Pulmonary artery endothelial cell (primary cell): ENCODE measurements at places on chromosomes 3 and 15.
A peak's percentile ranks its signal among the peaks of the same experiment; 100 is the strongest.

- no peak for DNase-seq
Measured at GRCh38 chr3:113263020-113263419, 51.7 kb downstream of the BOC start.

DNA sequence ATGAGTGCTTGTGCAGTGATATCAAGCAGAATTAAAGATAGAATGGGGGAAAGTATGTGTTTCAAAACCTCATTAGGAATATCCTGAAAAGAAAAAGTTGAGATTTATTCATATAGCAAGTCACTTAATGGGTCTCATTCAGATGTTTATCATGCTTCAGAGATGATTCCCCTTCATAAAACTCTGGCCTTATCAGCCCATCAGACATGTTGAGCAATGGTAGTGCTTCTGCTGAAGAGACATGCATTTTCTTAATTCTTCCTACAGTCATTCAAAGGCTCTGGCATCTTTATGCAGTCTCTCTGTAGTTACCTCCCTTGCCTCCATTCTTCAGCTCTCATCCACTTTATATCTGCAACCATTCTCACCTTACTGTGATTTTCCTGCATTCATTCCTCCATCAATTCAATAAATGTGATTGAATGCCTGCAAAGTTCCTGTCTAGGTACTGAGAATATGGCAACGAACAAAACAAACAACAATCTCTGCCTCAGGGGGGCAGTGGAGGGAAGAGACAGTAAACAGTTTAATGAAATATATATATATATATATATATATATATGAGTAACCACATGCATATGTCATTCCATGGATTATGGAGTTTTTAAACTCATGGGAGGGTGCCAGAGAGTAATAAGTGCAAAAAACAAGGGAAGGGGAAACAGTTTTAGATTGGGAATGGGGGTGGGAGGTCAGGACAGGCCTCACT is 138.5 kb downstream of the NECTIN3 start:
- no peak for DNase-seq

- no peak for DNase-seq
Measured at GRCh38 chr15:22980189-22981050, at the start of gene CYFIP1. Gene CYFIP1, minus strand, starts transcription at chr15:22980368. Its CDS starts 33,083 bp downstream, at chr15:22947285.

DNA sequence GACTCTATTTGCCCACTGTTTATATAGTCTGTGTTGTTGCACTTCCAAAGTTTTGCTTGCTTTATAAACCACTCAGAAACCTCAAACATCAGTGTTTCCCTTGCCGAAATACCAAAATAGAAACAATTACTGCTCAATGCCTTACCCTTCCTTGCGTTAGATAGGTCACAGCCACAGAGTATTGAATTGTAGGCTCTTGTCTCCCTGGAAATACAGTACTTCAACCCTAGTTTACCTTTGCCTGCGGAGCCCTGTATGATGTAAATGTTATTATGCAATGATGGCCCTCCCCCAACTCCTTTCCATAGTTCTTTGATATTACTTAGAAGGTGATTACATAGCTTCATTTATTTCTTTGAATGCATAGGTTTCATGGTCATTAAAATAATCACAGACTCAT is 44.2 kb downstream of the SOX2 start:
- no peak for DNase-seq

DNA sequence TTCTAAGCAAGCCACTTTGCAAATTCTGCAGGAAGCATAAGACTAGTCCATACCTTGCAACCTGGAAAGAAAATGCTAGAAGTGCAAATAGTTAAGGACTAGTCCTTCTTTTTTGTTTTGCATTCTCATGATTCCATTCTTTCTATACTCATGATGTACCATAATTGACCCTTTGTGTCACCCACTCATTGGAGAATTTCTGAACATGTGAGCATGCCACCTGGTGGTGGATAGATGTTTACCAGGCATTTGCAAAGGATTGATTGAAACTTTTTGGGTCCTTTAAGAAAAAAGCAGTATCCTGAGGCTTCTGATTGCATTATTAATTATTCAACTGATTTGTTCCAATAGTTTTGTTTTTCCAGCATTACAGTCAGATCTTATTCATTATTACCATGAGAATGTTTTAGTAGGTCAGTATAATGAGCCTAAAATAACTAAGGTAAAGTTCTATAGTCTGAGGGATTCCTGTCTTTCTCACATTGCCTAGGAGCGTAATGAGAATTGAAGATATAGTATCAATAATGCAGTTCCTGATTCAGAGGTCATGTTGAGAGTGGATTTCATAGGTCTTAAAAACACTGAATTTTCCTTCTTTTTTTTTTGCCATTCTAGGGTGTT is 20.2 kb upstream of the DIPK2A start:
- DNase-seq, result no peak

DNA sequence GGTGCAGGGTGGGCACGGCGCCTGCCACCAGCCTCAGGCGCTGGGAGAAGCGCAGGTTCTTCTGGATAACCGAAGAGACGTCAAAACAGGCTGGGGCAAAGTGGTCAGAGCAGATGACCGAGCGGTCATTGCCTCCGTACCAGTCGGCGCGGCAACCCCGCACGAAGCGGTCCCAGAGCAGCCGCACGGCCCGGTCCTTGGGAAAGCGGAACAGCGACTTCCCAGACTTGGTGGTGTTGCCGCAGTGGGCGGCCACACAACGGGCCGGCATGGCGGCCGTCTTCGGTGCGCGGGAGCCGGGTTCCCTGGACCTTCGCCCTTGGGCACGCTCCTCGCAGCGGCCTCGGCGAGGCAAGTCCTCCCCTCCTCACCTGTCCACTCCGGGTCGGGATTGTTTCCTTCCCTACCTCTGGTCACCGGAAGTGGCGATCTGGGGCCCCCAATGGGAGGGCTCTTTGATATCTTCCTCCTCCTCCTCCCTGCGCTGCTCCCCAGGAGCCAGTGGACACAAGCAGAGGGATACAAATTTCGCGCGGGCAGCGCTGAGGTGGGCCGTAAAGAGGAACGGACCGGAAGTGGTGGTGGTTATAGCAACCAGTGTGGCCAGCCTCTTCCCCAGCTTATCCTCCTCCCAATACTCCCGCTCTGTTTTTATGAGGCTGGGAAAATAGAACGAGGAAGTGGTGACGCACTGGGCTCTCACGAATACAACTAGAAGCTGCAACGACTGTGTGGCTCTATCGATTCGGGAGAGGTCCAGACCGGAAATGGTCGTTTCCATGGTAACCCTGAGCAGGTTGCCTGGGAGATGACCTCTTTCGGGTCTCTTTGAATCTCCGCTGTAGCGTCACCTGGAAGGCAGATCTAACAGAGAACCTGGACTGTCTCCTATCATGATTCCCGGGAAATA is at the start of the genes LRRC49 and THAP10:
TSS of gene LRRC49 (plus strand) at position 825 of the 910 bp plus-strand sequence. CDS start at position 894, 69 bp downstream.
TSS of gene THAP10 (minus strand) at position 432 of the 910 bp plus-strand sequence. CDS start at position 271, 161 bp downstream.
- DNase-seq, result peak; percentile 92

DNA sequence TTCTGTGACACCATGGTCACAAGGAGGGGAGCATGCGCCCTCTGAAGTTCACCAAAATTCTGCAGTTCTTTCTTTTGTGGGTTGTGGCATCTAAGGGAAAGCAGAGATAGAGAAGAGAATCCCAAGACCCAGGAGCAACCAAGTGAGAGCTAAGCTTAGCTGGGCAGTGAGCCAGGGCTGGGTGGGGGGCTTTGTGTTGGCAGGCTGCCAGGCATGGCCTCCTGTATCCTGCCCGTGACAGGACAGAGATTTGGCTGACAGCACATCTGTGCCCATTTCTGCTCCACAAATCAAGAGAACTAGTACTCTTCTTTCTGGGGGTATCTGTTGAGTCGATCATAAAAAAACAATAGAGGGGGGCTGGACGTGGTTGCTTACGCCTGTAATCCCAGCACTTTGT is 66.2 kb downstream of the NMNAT3 start:
- no peak for DNase-seq

GRCh38 chr3:111684640-111685039 is 89.5 kb upstream of the ZBED2 start:
- DNase-seq, result no peak

DNA sequence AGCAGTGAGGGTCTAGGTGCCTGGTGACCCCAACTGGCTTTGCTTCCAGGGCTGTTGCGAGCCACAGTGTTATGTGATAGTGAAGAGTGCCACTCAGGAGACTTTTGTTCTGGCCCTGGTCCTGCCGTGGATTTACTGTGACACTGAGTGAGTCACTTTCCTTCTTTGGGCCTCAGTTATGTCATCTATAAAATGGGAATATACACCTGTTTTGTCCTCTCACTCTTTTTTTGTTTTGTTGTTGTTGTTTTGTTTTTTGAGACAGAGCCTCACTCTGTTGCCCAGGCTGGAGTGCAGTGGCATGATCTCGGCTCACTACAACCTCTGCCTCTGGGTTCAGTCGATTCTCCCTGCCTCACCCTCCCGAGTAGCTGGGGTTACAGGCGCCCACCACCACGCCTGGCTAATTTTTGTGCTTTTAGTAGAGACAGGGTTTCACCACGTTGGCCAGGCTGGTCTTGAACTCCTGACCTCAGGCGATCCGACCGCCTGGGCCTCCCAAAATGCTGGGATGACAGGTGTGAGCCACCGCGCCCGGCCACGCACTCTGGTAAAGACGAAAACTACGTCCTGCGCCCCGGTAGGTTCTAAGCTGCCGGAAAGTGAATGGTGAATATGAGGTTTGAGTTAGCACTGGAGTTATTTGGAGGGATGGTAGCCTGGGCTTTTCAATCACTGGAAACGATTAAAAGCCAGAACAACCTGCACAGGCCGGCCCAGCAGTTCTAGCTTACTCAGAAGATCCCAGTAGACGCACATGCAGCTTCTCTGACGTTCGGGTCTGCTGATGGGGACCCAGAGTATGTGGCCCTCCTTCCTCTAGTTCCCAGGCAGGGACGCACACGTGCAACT is 46.6 kb downstream of the BDH1 start:
- no peak for DNase-seq

DNA sequence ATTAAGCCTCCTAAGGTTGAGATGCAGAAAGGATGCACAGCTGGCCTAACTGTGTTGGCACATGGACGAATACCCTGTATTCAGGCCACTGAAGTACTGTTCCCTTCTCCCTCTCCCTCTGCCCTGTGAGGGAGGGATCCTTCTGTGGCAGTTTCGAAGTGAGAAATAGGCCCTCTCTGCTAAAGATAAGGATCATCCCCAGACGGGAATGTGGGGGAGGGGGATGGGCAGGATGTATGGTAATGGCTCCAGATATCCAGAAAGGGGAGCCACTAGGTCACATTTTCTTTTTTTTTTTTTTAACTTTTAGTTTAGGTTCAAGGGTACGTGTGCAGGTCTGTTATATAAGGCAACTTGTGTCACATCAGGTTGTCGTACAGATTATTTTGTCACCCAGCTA is 463.1 kb downstream of the TBL1XR1 start:
- DNase-seq, result no peak

DNA sequence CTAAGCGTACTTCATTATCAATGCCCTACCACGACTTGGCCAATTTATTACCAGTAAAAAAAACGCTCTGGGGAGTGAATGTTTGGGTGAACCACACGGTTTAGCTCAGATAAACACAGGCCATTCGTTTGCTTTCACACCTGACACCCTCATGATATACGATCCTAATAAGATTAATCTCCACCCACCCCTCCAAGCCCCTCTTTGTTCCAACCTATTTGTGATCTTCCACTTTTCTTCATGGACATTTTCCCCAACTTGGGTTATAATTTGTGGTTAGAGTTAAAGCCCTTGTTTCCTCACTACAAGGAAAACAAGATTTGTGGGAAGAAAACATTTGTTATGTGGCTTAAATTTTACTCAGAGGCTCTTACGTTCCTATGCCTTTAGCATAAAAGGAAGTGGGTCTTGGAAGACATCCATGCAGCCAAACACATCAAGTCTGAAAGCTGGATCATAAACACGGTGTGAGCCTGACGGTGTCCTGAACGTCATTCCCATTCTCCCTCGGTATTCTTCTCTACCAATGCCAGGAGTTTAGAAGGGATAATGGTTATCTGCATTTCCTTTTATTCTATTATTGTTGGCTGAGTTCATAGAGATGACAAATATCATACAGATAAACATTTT is 518.9 kb downstream of the NR2F2 start:
- DNase-seq, result no peak

DNA sequence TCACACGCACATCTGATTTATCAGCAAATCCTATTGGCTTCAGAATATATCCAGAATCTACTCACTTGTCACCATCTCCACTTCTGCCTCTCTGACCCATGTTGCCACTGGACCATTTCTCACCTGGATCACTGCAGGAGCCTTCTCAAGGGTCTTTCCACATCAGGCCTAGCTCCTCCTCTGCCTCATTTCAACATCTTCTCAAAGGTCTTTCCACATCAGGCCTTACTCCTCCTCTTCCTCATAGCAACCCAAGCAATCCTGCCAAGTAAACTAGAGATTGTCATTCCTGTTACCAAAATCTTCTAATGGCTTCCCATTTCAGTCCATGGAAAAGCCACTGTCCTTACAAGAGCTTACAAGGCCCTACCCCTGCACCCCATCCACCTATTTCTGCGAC is 18.0 kb upstream of the DUT start:
- no peak for DNase-seq

DNA sequence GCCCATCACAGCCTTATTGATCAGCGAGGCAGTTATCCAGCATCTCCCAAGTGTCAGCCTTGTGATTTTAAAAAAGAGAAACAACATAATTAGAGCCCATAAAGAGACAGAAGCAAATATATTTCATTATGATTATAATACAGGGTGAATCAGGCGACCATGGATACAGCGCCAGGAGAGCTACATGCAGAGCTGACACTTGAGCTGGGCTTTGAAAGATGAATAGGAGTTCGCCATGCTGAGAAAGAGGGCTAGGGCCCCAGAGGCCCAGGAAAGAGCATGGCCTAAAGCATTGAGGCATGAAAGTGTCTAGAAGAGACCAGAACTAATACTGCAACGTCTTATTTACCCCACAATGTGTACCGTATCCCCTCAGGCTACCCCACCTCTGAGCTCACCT is 4.2 kb upstream of the CORO2B start:
- DNase-seq, result no peak

GRCh38 chr3:173750095-173750494 is 352.6 kb downstream of the NLGN1 start:
- DNase-seq, result peak; percentile 70

DNA sequence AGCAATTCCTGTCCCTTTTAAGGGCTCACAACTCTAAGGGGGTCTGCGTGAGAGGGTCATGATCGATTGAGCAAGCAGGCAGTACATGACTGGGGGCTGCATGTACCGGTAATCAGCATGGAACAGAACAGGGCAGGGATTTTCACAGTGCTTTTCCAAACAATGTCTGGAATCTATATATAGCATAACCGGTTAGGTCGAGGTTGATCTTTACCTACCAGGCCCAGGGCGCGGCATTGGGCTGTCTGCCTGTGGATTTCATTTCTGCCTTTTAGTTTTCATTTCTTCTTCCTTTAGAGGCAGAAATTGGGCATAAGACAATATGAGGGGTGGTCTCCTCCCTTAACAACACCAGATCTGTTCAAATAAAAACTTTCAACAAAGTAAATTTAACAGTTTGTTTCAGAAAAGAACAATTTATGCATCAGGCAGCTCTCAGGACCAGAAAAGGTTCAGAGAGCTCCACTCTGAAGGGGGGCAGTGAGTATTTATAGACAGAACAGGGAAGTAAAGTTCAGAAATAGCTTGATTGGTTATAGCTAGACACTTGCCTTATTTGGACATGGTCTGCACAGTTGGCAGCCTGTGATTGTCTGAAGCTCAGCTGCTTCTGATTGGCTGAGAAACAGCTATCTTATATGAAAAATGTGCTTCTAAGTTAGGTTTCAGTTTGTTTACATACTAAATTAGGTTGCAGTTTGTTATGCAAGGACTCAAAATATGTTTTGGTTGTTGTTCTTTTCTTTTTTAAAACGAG is 17.2 kb upstream of the B4GALT4 start:
- DNase-seq, result no peak

GRCh38 chr3:50264383-50264963 is 4.5 kb upstream of the SEMA3B start:
- DNase-seq, result no peak

GRCh38 chr3:157752956-157753786 is 250.0 kb upstream of the VEPH1 start:
- no peak for DNase-seq
